A549 (cell line): ENCODE measurements at places on chromosomes 16 and 17. TPM values are rescaled to one million over a fixed set of nuclear protein-coding genes. Genes with fewer than 3 reads are reported as not detected.

GRCh38 chr16:71501547-71501946 lies 12.4 kb upstream of the ZNF19 start:
- no peak for DNase-seq

GRCh38 chr17:57931488-57932137 lies 23.6 kb downstream of the CUEDC1 start:
- DNase-seq: no peak

DNA sequence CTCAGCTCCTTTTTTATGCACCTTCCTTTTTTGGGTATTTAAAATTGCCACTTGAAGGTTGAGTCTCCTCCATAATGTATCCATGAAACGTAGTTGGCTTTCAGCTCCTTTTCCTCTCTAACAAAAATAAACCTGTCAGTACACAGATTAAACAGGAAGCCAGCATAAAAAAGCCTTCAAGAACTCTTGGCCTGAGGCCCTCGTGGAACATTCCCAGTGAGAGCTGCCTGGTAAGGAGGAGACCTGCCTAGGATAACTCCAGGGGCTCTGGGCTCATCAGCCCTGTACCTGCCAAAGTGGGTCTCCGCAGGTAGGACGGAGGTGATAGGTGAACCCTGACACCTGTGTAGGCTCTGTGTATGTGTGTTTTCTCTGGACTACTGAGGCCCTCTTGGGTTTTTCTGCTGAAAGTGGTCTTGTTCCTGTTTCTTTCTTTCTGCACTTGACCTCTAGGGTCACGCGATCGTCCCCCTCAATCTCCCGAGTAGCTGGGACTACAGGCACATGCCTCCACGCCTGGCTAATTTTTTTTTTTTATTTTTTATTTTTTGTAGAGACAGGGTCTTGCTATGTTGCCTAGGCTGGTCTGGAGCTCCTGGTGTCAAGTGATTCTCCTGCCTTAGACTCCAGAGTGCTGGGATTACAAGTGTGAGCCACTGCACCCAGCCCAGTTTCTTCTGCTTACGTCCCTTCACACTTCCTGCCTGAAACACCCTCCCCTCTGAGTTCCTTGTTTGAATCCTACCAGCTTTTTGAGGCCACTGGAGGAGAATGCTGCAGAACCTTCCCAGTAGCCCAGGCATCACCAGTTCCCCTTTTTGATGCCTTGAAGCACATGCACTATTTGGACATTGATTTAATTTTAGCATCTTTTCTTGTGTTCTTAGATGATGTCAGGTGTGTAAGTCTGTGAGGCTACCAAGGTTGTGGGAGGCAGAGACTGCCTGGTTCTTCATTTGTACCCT lies 9.8 kb downstream of the PGS1 start:
- no peak for DNase-seq

GRCh38 chr16:67865318-67865717 lies 7.5 kb upstream of the EDC4 start:
- peak; percentile 69 for DNase-seq

DNA sequence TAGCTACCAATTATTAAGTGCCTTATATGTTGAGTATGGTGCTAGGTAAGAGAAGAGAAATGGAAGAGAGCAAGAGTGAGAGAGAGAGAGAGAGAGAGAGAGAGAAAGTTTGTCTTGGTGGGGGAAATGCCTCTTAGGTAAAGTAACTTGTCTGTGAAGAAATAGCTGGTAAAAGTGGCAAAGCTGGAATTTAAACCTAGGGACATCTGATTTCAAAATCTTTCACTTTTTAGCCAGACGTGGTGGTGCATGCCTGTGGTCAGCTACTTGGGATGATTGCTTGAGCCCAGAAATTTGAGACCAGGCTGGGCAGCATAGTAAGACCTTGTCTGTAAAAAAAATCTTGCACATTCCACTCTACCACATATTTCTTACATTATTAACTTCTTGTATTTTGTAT lies 23.0 kb upstream of the CDR2 start:
- DNase-seq: no peak

- peak; percentile 66 for DNase-seq
These were observed 2.0 kb downstream of the MAF start for GRCh38 chr16:79598348-79599181.

GRCh38 chr17:49942947-49943346 lies 26.0 kb upstream of the DLX4 start:
- DNase-seq: no peak

DNA sequence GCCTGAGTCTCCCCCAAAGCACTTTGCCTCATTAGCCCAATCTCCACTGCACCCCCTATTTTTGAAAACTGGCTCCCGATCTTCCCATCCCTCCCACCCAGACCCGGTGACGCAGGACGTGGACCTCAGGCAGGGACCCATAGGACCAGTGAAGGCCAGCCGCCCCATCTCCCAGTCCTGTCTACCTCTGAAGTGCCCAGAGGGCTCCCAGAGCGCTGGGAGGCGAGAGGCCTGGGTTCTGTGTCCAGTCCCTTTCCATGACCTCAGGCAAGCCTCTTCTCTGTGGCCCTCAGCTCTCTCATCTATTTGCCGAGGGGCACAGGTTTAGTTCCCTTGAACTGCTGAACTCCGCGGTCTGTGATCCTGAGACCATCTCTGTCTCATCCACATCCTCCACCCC lies 714 bp downstream of the TNS4 start:
- DNase-seq: no peak

DNA sequence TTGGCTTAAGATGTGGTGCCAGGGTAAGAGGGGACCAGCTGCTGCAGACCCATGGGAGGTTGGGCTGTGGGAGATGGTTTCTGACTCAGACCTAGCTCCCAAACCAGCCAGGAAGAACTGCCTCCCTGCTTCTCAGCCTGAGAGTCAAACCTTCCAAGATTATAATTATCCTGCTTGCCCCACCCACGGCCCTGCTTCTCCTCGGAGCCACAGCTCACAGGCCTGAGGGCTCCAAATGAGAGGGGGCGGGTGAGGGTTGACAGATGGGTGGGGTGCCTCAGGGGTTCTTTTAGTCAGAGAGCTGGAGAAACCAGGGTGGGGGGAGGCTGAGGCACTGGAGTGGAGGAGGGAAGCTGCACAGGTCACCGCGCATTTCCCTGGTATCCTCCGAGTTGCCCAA lies 28.7 kb upstream of the GRIN2A start:
- DNase-seq: no peak

- no peak for DNase-seq
These were observed 10.8 kb downstream of the NGFR start for GRCh38 chr17:49505854-49506253.

DNA sequence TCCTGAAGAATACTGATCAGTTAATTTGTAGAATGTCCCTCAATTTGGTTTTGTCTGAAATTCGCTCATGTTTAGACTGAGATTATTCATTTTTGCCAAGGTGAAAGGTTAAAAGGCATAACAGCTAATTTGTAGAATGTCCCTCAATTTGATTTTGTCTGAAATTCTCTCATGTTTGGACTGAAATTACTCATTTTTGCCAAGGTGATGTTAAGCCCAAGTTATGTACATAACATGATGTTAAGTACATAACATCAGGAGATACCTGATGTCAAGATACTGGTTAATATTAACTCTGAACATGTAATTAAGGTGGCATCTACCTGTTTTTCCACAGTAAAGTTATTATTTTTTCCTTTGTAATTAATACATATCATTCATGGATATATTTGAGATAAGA lies 243.4 kb upstream of the PMFBP1 start:
- DNase-seq: no peak

GRCh38 chr16:22360963-22361659 lies 13.3 kb downstream of the CDR2 start:
- no peak for DNase-seq

GRCh38 chr17:32491371-32492263 lies 4.8 kb downstream of the CDK5R1 start:
- no peak for DNase-seq

- no peak for DNase-seq
These were observed 183.0 kb downstream of the RAB11FIP4 start for GRCh38 chr17:31574458-31574857.

DNA sequence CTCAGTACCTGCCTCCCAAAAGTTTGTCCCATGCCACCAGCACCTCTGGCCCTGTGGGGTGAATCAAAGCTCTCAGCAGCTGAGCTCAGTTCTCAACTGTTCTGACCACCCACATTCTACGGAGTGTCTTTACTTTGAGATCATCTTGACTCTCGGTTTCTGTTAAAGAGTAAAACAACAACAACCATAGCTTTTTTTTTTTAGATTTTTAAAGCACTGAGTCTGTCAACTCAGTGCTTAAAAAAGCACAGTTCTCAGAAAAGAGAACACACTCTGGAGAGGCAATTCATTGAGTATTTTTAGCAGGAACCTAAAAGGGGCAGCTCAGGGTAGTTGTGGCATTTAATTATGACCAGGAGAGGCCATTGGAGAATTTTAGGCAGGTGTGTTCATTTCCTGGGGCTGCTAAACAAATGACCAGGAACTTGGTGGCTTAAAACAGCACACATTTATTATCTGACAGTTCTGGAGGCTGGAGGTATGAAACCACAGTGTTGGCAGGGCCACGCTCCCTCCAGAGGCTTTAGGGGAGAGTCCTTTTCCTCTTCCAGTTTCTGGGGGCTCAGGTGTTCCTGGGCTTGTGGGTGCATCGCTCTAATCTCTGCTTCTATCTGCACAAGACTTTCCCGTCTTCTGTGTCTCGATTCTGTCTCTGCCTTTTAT lies 6.7 kb upstream of the WFIKKN2 start:
- DNase-seq: no peak

- DNase-seq: no peak
These were observed 33.0 kb upstream of the SEC14L1 start for GRCh38 chr17:77107506-77108433.

GRCh38 chr17:19485800-19486340 lies 47.8 kb upstream of the SLC47A1 start:
- DNase-seq: no peak

- peak; percentile 48 for DNase-seq
These were observed 174.8 kb downstream of the PRKCB start for GRCh38 chr16:24010440-24011089.

DNA sequence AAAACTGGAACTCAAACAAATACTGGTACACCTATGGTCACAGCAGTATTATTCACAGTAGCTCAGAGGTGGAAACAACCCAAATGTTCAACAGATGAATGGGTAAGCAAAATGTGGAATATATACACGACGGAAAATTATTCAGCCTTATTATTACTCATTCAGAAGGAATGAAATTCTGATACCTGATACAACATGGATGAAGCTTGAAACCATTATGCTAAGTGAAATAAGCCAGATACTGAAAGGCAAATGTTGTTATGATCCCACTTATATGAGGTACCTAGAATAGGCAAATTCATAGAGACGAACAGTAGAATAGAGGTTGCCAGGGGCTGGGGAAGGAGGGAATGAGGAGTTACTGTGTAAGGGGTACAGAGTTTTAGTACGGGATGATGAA lies 27.1 kb upstream of the MYLK3 start:
- no peak for DNase-seq

- no peak for DNase-seq
These were observed 10.3 kb downstream of the CSF3 start for GRCh38 chr17:40025559-40025958.

DNA sequence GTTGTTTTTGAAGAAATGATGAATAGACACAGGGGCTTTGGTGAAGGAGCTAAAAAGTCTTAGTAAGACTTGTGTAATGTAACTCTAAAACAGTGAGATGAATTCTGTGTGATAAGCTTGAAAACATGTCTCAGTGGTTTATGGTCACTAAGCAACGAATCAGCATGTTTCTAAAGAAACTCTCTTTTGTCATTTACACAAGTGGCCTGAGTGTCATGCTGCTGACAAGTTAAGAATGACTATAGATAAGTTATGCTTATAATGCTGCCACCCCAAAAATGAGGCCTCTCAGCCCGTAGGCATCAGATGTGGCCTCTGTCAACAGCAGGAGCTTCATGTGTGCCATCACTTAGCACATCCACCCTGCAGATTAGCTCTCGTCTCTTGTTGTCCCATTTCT lies 8.7 kb downstream of the COX10 start:
- DNase-seq: no peak

GRCh38 chr16:89815639-89816348 lies 653 bp downstream of the FANCA start:
- no peak for DNase-seq

DNA sequence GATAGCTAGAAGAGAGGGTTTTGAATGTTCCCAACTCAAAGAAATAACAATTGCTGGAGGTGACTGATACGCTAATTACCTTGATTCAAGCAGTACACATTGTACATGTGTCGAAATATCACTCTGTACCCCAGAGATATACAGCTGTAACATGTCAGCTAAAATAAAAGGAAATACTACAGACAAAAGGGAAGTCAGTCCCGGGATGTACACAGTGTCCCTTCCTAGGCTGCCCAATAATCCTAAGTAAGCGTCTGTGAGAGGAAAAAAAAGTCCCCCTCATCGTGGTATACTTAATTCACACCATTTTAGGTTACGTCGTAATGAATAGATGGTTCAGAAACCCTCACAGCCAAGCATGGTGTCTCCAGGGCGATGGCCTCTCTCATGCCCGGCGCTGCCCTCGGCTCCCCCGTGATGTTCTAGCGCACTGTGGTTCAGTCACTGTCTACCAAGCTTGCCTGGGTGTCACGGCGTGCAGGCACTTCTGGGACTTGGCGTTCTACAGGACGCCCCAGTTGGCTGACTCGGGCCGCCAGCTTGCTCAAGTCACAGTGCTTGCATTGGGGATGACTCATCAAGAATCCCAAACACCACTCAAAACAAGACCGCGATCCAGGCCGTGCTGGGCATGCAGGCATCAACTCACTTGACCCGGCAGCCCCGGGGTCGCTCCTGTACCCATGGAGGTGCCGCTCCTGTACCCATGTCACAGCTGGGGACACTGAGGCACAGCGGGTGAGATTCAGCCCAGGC lies 27.6 kb downstream of the CCDC40 start:
- peak; percentile 83 for DNase-seq

- no peak for DNase-seq
These were observed 684 bp downstream of the YPEL2 start for GRCh38 chr17:59331929-59332748.

The HSD11B2 gene
- polyA plus RNA-seq: 0.93 to 1.6 TPM (median 1.2 TPM) in 3 replicates

The OSGIN1 gene
- polyA plus RNA-seq: 37.6 to 49.1 TPM (median 39.1 TPM) in 3 replicates

The TNFRSF17 gene
- not detected in 3 replicates for polyA plus RNA-seq

The WNT9B gene
- 0.05 to 0.17 TPM (median 0.07 TPM) in 3 replicates for polyA plus RNA-seq

The HAS3 gene
- 12.4 to 18.6 TPM (median 14.1 TPM) in 3 replicates for polyA plus RNA-seq

The TMC7 gene
- 5.4 to 7.5 TPM (median 7.0 TPM) in 3 replicates for polyA plus RNA-seq

The EVPLL gene
- polyA plus RNA-seq: 0.05 to 0.07 TPM in 2 of 3 replicates, not detected in the other

The KRT31 gene
- polyA plus RNA-seq: not detected in 3 replicates

The CACNG3 gene
- not detected in 3 replicates for polyA plus RNA-seq

The AGRP gene
- polyA plus RNA-seq: not detected in 3 replicates

The WDR45B gene
- 88.2 to 94.0 TPM (median 89.6 TPM) in 3 replicates for polyA plus RNA-seq

The MT1G gene
- not detected in 3 replicates for polyA plus RNA-seq

The CCL17 gene
- polyA plus RNA-seq: not detected in 3 replicates

The SLC7A6OS gene
- polyA plus RNA-seq: 10.4 to 11.5 TPM (median 10.9 TPM) in 3 replicates

The KCTD2 gene
- 16.3 to 18.8 TPM (median 18.6 TPM) in 3 replicates for polyA plus RNA-seq

The SPATA22 gene
- not detected in 3 replicates for polyA plus RNA-seq
